HCT116 (cell line): ENCODE measurements at places on chromosomes 11 and 22. TPM values are rescaled to one million over a fixed set of nuclear protein-coding genes. Genes with fewer than 3 reads are reported as not detected.

Gene FOLR1
- total RNA-seq, result 4.8 TPM

Gene P2RY2
- total RNA-seq, result 2.9 TPM

Gene BLID
- 8.9 TPM for total RNA-seq

Gene PGR
- total RNA-seq, result not detected

Gene GPHA2
- total RNA-seq, result not detected

Gene PANX3
- total RNA-seq, result not detected

Gene MMP7
- 0.61 TPM for total RNA-seq

Gene OR52E2
- not detected for total RNA-seq
